Naive thymus-derived CD8-positive, alpha-beta T cell (primary cell): ENCODE measurements at places on chromosomes 12 and 14. TPM values are rescaled to one million over a fixed set of nuclear protein-coding genes. Genes with fewer than 3 reads are reported as not detected.

GRCh38 chr12:24054416-24054815 lies 104.9 kb upstream of the SOX5 start:
- no peak for DNase-seq

GRCh38 chr12:1470051-1470450 lies 124.3 kb downstream of the FBXL14 start:
- no peak for DNase-seq

- DNase-seq = peak; percentile 86
Measured at GRCh38 chr14:91418387-91419043, 895 bp upstream of the CCDC88C start.

DNA sequence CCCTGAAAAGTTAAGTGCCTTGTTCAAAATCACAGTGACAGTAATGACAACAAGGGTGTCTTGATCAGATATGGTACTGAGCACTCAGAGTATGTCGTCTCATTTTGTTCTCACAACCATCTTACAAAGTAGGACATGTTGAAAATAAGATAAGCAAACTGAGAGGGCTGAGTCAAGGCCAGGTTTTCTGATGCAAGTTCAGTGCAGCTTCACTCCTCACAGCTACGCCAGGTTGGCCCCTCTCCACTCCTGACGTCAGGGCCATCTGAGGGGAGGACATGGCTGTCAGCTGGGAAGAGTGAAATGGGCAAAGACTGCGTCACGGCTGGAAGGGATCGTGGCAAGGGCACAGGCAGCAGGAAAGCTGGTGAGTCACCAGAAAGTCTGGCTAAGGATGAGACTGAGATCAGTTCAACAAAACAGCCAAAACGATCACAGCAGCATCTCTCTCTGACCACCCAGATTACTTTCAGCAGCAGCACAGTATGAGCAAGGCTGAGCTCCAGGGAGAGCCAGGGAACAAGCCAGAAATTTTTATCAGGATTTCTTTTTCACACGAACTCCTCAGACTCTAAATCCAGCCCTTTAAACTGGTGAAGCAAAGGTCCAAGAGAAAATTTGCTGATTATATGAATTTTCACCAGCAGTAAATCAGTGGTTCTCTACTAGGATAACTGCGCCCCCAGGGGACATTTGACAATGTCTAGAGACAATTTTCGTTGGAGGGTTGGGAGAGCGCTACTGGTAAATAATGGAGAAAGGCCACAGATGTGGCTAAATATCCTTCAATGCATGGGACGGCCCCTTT lies 297.9 kb upstream of the AMIGO2 start:
- DNase-seq = no peak

DNA sequence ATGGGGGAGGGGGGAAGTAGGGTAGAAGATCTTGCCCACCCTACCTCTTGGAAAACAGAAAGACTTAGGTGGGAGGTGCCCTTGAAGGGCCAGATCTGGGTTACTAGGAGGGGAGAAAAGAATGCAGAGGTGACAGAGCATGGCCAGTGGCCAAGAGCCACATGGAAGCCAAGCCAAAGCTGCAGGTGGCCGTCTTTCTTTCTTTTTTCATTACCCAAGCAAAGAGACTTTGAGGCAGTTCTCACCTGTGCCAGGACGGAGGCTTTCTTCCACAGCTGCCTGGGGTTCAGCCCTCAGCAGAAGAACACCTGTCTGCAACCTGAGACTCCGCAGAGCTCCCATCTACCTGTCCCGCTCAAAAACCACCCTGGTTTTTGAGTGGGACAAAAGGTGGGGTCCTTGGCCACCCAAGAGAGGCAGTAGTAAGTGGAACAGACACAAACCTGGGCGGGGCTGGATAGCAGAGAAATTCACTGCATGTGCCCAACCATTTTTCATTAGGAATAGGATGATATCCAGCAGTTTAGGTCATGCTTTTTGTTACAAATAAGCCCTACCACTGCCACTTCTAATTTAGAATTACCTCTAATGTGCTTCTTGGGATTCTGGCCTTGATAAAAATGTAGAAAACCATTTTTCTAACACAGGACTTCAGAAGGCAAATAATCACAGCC lies 116.5 kb downstream of the DYRK2 start:
- no peak for DNase-seq

GRCh38 chr12:52391618-52392002 lies 6.2 kb upstream of the KRT84 start:
- DNase-seq = no peak

The SLC7A7 gene
- polyA plus RNA-seq = 0.46 TPM

GRCh38 chr14:76267322-76268046 lies 108.5 kb upstream of the ESRRB start:
- DNase-seq = no peak

DNA sequence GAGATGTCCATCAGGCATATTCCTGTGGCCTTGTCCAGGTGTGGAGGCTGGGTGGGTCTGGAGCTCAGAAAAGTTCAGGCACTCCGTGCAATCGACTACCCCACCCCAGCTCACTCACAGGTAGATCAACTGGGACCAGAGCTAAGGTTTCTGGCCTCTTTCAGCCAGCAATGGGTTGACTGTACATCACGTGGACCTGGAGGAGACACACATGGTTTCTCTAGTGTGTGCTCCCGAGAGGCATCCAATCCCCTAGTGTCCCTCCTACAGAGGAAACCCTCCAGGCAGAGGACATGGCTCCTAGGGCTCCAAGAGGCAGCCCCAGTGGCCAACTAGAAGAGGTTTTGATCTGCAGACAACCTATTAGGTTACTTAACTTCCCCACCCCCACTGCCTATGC lies 119.5 kb upstream of the RGS6 start:
- no peak for DNase-seq

- no peak for DNase-seq
Measured at GRCh38 chr12:45334396-45334795, 118.5 kb downstream of the ANO6 start.

- DNase-seq = no peak
Measured at GRCh38 chr14:102138535-102138934, 1.2 kb upstream of the WDR20 start.

GRCh38 chr14:100738269-100738691 lies 11.6 kb downstream of the DLK1 start:
- DNase-seq = no peak

- no peak for DNase-seq
Measured at GRCh38 chr12:31740628-31741027, 11.8 kb upstream of the AMN1 start.

- no peak for DNase-seq
Measured at GRCh38 chr14:37027188-37027824, 145.1 kb downstream of the SLC25A21 start.

DNA sequence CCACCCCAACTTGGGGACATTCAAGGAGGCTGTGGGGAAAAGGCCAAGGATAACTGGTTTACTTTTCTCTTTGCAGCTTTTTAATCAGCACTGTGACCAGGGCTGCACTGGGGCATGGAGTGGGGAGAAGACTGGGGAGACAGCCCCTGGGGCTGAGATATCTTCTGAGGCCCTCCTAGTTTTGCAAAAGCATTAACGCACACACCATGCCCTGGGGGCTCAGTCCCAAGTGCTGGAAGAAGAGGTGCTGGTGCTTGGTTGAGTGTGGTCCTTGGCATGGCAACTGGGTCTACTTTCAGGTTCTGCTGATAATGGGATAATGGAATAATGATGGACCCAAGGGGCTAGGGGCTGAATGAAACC lies 9.4 kb upstream of the SMARCD1 start:
- no peak for DNase-seq

DNA sequence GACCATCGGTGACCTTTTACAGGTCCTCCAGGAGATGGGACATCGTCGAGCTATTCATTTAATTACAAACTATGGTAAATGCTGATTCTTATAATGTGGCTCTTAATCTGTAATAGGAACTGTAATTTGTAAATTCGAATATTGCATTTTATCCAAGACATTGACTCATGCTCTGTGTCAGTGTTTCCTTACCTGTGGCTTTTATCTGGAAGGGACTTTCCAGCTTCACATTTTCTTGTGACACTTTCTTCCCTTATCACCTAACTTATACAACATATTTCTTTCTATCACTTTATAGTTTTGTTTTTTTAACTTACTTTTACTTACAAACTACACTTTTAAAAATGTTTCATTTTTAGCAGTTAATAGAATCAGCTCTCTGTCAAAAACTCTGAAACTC lies 14.8 kb downstream of the IRAK3 start:
- DNase-seq = no peak

DNA sequence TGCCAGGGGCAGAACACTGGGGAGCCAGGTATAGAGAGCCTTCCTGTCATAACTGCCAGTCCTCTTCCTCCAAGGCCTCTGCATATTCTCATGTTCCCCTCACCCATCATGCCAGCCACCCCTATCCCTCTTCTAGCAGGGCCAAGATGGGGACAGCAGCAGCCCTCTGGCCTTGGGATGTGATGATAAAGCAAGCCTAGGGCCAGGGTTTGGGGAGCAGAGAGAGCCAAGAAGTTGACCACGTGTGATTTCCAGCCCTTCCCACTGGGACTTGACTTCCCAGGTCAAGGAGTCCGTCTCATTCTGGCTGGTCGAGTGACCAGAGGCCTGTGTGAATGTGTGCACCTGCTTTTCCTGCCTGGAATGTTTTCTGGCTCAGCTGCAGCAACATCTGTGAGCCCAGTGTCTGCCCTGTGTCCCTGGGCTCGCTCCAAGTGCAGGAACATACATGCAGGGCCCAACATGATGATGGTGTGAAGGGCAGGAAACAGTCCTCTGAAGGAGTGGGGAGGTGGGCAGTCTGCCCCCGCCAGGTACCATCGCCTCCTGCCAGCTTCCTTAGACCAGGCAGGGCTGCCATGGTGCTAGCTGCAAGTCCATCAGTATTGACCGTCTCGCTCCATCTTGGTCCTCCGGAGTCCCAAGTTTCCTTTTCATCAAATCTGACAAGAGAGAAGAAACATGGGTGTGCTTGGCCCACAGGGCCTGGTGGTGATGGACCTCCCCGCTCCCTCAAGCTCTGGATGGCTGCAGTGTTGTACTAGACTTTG lies 21.0 kb downstream of the VASH1 start:
- DNase-seq = no peak

DNA sequence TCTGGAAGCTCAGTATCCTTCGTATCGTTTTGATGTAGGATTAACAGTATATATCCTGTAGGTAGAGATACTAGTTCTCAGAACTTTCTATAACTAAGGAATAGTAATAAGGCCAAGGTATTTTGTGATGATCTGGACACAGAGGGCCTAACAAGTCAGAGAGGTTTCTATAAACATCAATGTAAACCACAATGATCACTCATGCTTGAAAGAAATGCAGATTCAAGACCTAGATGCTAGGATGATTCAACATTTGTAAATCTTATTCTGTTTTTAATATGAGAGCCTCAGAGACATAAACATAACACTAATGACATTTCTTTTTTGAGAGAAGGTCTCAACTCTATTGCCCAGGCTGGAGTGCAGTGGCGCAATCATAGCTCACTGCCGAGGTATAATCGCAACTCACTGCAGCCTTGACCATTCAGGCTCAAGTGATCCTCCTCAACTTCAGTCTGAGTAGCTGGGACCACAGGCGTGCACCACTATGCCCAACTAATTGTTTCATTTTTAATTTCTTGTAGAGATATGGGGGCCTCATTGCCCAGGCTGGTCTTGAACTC lies 16.2 kb downstream of the SUPT16H start:
- no peak for DNase-seq

The LRRK2 gene
- 0.05 TPM for polyA plus RNA-seq

- no peak for DNase-seq
Measured at GRCh38 chr14:24207104-24207551, 1.6 kb downstream of the TSSK4 start.

The IFNG-AS1 gene
- 3.1 TPM for polyA plus RNA-seq

The CDKN3 gene
- 2.2 TPM for polyA plus RNA-seq

GRCh38 chr12:95863337-95863736 lies 4.6 kb downstream of the SNRPF start:
- no peak for DNase-seq

DNA sequence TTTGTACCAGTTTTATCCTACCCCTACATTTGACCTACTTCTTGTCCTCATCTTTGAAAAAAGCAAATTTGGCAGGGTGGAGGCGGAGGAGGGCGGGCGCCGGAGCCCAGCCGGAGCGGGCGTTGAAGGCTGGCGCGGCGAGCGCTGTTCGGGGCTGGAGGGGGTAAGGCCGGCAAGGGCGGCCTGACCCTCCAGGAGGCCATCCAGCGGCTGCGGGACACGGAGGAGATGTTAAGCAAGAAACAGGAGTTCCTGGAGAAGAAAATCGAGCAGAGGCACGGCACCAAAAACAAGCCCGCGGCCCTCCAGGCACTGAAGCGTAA lies 27.2 kb downstream of the FBXO34 start:
- DNase-seq = no peak

- DNase-seq = no peak
Measured at GRCh38 chr12:49892732-49893317, 10.9 kb downstream of the FAIM2 start.

- DNase-seq = no peak
Measured at GRCh38 chr14:58718226-58719205, 80.8 kb downstream of the DACT1 start.

- DNase-seq = no peak
Measured at GRCh38 chr12:52312086-52312485, 9.1 kb downstream of the KRT83 start.
